NK-92 treated with Interleukin-12 subunit alpha and Interleukin-12 subunit beta, amount 100 ng/mL, for 24 hours (cell line): ENCODE measurements at places on chromosomes 4 and X.

DNA sequence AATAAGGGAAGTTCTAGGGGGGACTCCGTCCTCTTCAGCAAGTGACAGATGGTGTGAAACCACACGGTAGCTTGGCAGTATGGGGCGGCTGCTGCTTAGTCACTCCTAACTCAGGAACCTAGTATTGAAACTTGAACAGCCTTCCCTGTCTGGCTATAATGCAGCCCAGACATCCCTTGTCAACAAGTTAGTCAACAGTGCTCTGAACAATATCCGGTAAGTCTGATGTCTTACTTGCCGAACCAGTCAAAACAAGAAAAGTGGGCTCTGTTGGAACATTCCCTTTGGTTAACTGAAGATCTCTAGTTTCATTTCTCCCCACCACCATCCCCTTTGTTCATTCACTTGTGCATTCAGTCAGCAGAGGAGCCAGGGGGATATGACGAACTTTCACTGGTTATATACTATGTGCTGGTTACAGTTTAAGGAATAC lies 18.7 kb upstream of the CXCL13 start:
- peak; percentile 62 for DNase-seq

GRCh38 chr4:46950826-46951225 lies 41.8 kb upstream of the COX7B2 start:
- no peak for DNase-seq

DNA sequence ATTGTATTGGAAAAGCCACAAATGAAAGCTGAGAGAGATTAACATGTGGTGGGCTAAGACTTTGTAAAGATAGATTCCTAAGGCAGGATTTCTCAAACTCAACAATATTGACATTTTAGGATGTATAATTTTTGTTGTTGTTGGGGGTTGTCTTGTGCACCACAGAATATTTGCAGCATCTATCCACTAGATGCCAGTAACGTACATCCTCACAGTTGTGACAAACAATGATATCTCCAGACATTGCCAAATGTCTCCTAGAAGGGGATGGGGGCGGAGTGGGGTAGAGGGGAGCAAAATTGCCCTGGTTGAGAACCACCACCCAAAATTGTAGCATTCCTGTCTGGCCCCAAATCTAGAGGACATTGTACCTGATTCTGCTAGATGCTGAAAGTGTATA lies 14.7 kb upstream of the CBR4 start:
- no peak for DNase-seq

- DNase-seq, result no peak
Observed at GRCh38 chrX:50198348-50198747, 2.5 kb downstream of the AKAP4 start.

DNA sequence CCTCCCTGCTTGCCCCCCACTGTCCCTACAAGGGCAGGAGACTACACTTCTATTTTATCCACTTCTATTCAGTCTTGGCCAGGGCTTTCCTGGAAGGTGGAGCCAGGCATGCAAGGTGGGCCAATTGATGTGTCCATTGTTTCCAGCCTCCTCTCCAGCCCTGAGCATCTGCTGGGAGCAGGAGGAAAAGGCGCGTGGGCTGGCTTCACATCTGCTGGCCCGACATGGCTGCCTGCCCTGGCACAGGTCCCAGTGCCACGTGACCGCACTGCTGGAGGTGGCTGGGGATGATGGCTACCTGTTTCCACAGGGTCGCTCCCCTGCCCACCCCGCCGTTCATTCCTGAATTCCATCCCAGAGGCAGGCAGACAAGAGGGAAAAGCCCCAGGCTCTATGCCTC lies 247.7 kb downstream of the AFAP1 start:
- DNase-seq, result no peak

GRCh38 chr4:129966175-129966574 lies 870.2 kb downstream of the C4orf33 start:
- DNase-seq, result no peak

DNA sequence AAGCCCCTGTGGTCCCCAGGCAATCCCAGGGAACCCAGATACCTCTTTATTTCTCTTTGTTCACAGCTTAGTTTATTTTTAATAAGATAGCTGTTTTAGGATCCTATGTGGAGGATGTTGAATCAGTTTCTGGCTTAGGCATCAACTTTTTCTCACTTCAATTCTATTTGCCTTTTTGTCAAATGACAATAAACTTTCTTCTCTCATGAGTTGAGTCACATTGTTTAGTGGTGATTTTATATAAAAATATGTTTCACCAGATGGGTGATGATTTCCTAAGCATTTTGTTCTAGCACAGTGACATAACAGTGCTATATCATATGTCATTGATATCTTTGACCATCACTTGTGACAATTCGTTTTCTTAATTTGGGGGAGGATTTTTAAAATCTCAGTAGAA lies 198.1 kb upstream of the PUDP start:
- DNase-seq, result no peak

GRCh38 chr4:53128706-53129357 lies 237.0 kb downstream of the SCFD2 start:
- no peak for DNase-seq

DNA sequence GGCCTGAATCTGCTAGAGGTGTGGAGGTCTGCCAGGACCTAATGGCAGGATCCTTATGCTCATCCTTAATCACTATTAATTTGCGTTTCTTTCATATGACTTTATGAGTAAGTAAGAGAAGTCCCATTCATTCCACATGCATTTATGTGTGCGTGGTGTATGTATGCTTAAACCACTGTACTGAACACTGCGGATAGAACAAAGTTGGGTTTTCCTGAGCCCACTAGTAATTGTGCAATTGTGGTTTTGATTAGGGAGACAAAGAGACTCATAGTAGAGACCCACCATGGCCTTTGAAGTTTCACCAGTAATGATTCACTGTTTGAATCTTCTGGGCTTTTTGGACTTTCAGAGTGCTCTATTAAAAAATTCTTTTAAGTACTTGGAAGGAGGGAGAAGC lies 498.5 kb upstream of the DIPK2B start:
- DNase-seq, result no peak

GRCh38 chr4:1713003-1713851 lies 1.1 kb upstream of the SLBP start:
- no peak for DNase-seq
